Activated CD4-positive, alpha-beta memory T cell treated with anti-CD3 and anti-CD28 coated beads for 36 hours (primary cell): ENCODE measurements at places on chromosomes 2 and 18. TPM values are rescaled to one million over a fixed set of nuclear protein-coding genes. Genes with fewer than 3 reads are reported as not detected.

- peak; percentile 37 for DNase-seq
Observed at GRCh38 chr2:219045937-219046550, 4.7 kb upstream of the CFAP65 start.

- no peak for DNase-seq
Observed at GRCh38 chr18:2979129-2979528, 33.8 kb downstream of the LPIN2 start.

Gene DSEL
- total RNA-seq = 0.14 TPM

- DNase-seq = no peak
Observed at GRCh38 chr2:231604101-231604684, 11.5 kb downstream of the TEX44 start.

Gene BMP10
- not detected for total RNA-seq

GRCh38 chr2:239109041-239109927, 261.4 kb downstream of the TWIST2 start:
- DNase-seq = no peak

DNA sequence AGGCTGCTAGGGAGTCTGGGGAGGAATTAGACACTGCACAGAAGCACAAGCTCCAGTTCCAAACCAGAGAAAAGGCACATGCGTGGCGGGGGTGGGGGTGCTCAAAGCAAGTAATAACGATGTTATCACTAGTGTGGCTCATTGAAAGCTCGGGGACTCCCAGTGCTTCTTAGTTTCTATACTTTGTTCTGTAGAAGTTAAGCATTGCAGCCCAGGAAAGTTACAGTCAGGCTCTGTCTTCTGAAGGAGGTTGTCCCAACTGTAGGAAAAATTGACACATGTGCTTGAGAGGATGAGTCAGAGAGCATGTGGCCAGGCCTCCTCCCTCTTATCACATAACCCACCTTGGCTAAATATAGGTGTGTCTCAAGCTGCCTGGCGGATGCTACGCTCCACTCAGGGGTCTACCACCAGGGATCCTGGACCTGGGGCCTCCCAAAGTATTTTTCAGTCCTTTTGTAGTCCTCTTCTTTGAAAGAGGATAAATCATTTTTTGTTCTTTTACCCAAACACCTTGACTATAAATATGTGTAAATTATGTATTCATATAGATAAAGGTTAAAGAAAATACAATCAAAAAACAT, 3.8 kb downstream of the GALNT5 start:
- DNase-seq = peak; percentile 81

DNA sequence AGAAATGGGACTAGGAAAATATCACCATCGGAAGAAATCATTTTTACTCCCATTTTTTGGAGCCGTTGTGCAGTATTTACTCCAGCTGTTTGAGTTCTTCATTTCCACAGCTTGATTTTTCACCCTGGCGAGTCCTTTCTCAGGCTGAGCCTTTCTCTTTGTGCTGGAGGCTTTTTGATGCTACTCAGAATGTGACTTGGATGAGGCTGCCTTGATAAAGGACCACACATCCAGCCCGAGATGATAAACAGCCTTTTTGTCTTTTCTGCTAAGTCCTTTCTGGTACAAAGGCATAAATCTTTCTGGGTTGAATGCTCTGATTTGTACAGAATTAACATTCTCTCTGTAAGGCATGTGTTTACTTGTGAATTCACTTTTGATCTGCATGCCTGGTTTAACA, 17.6 kb upstream of the CTDP1 start:
- no peak for DNase-seq

GRCh38 chr2:127411653-127412369, 6.4 kb upstream of the PROC start:
- no peak for DNase-seq

Gene CXCR4
- total RNA-seq = 139 TPM

GRCh38 chr18:78818961-78819360, 160.7 kb upstream of the SALL3 start:
- no peak for DNase-seq

- DNase-seq = peak; percentile 96
Observed at GRCh38 chr18:13562494-13563029, 163.8 kb downstream of the FAM210A start.

Gene ANKRD29
- not detected for total RNA-seq

- DNase-seq = no peak
Observed at GRCh38 chr2:19810637-19811036, 91.1 kb downstream of the TTC32 start.

Gene FHOD3
- total RNA-seq = not detected

Gene FMNL2
- total RNA-seq = 2.2 TPM

DNA sequence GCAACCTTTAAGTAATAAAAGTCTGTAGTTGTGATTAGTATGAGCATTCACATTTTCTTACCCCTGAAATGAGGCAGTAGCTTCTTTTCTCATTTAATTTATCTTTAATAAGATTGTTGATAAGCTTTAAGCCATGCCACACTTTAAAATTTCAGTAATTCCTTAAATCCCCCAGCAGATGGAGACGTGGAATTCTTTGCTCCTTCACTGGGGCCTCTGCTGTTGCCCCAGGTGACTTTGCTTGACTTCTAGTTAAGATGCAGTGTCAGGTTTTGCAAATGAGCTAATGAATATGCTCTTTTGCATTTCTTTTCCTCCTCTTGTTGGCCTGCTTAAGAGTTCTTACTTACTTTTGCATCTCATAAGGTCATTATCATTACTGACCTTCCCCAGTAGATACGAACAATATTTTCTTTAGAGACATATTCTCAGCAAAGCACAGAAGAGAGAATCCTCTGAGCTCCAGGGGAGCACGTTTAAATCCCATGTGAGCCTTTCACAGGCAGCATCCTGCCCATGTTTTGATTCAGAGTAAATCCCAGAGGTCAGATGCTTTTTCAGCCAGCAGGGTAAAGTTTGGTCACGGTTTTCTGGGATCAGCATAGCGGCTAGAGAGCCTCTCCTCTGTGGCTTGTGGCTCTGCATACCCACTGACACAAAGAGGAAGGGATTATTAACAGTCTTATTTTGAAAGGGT, 222.9 kb downstream of the PTPRM start:
- DNase-seq = no peak

GRCh38 chr18:3878401-3878800, 428.4 kb downstream of the TGIF1 start:
- no peak for DNase-seq

Gene RMC1
- total RNA-seq = 48.6 TPM

DNA sequence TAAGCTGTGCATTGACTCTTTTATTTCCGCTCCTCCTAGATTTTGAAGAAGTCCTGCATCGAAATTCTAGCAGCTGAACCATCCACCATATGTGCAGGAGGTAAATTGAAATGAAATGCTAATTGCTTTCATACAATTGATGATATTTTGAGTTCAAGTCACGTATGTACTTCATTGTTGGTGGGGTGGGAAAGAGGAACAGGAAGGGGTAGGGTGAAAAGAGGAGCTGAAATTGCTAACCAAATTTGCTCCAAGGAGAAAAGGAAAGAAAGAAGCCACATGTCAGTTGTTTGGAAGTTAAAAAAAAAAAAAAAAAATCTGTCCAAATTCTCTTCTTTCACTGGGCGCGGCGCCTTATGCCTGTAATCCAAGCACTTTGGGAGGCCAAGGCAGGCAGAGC, 77.8 kb downstream of the ANTXR1 start:
- no peak for DNase-seq

Gene PRADC1
- 13.6 TPM for total RNA-seq

DNA sequence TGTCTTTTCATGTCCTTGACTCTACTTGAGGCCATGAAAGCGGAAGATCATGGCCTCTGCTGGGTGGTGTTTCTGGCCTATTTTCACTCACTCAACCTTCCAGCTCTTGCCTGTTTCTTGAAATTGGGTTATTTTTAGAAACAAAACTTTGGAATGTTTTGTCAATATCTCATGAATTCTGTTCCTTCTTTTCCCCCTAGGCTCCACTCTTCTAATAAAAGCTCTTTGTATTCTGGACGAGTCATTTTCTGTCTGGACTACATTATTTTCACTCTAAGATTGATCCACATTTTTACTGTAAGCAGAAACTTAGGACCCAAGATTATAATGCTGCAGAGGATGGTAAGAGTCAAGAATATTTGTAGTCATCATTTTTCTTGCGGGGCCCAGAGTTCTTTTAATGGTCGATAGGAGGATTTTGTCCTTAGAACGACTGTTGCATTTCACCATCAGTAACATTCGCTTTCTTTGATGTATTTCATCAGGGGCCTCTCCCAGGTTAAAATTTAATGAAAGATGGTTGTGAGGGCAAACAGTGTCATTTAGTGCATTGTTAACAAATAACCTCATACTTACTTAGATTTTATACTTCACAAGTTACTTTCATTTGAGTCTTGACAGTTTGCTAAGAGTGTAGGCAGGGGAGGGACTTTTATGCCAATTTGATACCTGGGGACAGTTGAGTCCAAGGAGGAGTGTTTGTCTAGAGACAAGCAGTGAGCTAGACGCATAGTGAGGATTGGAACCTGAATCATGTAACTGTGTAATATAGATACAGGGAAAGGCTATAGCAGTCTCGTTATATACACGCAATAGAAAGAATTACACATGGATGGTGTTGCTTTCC, 64.6 kb downstream of the TRPM8 start:
- DNase-seq = no peak

DNA sequence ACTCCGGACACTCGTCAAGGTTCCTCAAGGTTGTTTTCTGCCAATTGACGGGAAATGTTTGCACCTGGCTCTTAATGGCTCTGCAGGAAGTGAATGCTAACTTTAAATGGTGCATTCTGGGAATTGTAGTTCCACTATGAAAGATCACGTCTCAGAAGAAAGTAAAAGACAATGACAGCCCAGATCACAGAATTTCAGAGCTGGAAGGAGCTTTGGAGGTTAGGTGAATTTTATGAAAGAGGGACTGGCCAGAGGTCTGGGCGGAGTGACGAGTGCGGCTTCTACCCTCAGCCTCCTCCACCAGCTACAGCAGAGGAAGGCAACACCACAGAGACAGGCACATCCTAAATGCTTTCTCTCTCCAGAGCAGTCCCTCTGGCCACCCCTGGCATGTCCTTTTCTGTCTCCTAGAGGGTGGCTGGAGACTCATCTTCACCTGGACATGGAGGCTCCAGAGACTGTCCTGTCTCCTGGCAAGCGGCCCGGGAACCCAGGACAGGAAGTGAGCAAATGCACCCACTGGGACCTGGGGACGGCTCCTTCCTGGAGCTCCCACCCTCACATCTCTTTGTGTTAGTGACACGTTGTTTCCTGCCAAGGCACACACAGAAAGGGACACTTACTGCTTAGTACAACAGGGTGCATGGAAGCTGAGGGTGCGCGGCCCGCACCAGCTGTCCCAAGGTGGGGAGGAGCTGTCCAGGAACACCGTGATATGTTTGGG, 19.4 kb downstream of the THAP4 start:
- DNase-seq = peak; percentile 63

DNA sequence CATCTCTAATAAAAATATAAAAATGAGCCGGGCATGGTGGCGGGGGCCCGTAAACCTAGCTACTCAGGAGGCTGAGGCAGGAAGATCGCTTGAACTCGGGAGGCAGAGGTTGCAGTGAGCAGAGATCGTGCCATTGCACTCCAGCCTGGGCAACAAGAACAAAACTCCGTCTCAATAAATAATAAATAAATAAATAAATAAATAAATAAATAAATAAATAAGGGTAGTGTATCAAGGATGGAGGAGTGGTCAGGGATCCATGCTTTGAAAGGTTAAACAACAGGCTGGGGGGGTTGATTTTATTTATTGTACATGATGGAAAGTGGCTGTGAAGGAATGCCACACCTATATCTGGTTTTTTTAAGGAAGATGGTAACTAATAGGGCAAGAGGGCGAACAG, 63.2 kb downstream of the AP1S3 start:
- DNase-seq = no peak

- no peak for DNase-seq
Observed at GRCh38 chr2:177832611-177833433, 239.8 kb downstream of the PDE11A start.

- no peak for DNase-seq
Observed at GRCh38 chr2:123438251-123438650, 586.8 kb upstream of the CNTNAP5 start.

Gene PROM2
- not detected for total RNA-seq

- no peak for DNase-seq
Observed at GRCh38 chr2:54500404-54501205, 44.5 kb downstream of the SPTBN1 start.

DNA sequence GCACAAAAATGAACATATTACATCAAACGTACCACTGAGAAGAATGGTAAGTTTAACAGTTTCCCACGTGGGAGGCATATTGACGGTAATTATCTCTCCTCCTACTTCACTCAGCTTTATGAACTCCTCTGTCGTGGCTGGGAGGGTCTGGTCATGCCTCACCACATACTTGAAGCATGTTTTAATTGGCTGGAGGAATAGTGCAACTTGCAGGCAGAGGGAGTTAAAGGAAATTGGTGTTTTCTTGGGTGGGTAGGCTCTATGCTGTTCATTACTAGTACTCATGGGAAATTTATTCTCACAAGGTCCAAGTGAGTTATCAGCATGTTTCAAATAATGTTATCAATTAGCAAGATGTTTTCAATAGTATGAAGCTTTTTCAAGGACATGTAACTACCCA, 767.0 kb downstream of the PLCL1 start:
- no peak for DNase-seq

- no peak for DNase-seq
Observed at GRCh38 chr2:94994063-94994913, 31.2 kb upstream of the MAL start.

- peak; percentile 14 for DNase-seq
Observed at GRCh38 chr2:19357402-19358241, 801 bp downstream of the OSR1 start.

- DNase-seq = no peak
Observed at GRCh38 chr2:207698301-207698700, 13.1 kb upstream of the CCNYL1 start.

DNA sequence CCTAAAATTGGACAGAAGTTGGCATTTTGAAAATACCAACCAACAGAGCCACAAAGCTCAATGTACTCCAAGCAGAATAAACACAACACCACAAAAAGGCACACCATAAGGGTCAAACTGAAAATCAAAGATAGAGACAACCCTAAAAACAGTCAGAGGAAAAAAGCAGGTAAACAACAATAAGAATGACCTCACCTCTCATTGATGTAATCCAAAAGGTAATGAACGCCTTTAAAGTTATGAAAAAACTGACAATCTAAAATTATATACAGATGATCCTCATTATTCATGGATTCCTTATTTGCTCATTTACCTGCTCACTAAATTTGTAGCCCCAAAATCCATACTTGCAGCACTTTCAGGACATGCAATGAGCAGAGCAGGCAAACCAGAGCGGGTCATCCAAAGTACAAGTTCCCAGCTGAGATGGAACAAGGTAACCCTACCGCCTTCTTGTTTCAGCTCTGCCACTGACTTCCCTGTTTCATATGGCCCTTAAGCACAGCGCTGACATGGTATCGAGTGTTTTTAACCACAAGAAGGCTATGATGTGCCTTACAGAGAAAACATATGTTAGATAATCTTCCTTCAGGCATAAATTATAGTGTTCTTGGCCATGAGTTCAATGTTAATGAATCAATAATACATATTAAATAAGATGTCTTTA, 17.0 kb downstream of the RTN4 start:
- DNase-seq = no peak

Gene ARID5A
- 266 TPM for total RNA-seq

Gene RBMS1
- 40.0 TPM for total RNA-seq

- no peak for DNase-seq
Observed at GRCh38 chr2:241211276-241211675, 22.8 kb downstream of the ANO7 start.

- DNase-seq = peak; percentile 35
Observed at GRCh38 chr2:127217470-127218325, 2.4 kb downstream of the CYP27C1 start.
